Sciatic nerve (tissue), 2 donors: ENCODE measurements at places on chromosomes 1 and 21. TPM values are rescaled to one million over a fixed set of nuclear protein-coding genes. Genes with fewer than 3 reads are reported as not detected.

DNA sequence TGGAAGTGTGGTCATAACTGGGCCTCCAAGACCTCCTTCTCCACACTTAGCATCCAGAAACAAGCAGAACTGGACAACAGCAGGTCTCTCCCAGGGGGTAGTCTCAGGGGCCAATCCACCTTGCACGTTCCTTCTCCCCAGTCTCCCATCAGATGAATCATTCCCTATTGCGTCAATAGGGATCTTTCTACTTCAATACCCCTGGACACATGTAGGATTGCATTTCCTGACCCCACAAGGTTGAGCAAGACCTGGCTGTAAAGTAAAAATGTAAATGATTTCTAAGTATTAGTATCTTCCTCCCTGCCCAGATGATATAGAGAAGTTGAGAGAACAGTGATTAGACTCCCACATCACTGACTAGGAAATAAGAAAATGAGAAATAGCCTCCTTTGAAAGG is 224.5 kb upstream of the CSF3R start:
- no peak for DNase-seq

- no peak for DNase-seq
Observed at GRCh38 chr1:157137408-157138219, 581 bp downstream of the ETV3 start.

GRCh38 chr1:158014731-158015320 is 21.4 kb downstream of the KIRREL1 start:
- no peak for DNase-seq

DNA sequence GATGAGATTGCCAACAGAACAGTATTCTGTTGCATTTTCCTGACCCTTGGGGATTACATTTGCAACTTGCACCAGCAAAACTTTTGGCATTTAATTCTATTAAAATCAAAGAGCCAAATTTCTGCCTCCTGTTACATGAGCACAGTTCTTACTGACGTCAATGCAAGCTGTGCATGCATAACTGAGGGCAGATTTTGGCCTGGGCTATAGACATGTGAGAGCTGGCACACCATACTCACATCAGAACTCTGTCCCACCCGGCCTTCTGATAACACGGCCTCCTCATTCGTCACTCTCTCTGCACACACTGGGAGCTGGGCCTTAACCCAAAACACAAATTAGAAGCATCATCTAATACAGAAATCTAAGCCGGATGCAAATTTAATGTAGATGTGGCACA is 31.5 kb downstream of the PAPPA2 start:
- no peak for DNase-seq

DNA sequence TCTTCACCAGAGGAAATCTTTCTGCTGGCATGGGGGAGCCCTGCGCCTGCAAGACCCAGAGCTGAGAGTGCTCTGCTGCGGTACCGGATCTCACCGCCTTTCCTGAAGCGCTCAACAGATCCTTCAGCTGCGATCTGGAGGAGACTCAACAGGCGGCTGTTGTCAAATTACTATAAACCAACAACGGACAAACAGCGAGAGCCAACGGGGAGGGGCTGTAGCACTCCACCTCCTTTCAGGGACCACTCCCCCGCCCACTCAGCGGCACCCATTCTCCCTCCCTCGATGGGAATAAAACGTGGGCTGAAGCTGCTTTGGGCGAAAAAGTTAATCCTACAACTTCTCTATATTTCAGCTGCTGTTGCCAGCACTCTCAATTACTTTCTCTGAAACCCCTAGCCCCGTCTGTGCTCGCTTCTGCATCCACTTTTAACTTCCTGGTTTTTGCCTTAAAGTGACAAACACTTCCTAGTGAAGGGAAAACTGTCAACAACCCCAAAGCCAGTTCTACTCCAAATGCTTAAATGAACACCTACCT is at the start of gene FMO5:
TSS of gene FMO5 (minus strand) at position 147 of the 538 bp plus-strand sequence. CDS start 310 bp downstream, outside the sequence.
- peak; percentile 80 for DNase-seq

DNA sequence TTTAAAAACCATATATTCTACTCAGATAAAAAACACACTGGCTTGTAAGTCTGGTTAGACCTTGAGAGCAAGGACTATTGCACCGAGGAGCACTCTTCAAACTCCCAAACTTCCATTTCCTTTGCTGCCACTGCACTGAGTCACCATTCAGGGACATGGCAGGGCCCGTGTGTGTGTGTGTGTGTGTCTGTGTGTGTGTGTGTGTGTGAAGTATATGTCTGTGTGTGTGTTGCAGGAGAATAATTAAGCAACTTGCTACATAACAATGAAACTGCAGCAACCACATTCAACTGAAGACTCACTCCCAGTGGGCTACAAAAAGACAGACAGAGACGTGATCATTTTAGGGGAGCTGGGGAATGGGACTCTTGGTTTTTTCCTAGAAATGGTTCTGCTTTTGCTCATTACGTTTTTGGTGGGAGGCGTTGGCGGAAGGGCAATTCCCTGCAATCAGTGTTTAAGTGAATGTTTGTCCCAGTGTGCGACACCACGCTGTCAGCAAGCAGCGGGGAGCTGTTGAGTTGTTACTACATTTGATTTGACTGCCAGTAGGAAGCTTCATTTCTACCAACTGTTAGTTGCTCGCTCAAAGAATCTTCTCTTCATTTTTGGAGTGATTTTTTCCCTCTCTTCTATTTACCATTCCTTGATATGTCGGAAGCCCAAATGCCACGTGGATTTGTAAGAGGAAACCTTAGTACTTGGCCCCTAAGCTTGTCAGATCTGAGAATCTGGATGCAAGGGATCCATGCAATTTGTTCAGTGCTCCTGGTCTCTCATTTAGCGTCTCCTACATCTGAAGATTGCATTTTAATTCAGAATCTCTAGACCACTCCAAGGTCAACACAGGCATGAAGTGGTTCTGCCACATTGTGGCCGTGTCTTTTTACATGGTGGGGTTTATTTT is 36.1 kb downstream of the ESRRG start:
- DNase-seq: no peak

- DNase-seq: no peak
Observed at GRCh38 chr1:110734133-110734680, 59.5 kb upstream of the KCNA3 start.

DNA sequence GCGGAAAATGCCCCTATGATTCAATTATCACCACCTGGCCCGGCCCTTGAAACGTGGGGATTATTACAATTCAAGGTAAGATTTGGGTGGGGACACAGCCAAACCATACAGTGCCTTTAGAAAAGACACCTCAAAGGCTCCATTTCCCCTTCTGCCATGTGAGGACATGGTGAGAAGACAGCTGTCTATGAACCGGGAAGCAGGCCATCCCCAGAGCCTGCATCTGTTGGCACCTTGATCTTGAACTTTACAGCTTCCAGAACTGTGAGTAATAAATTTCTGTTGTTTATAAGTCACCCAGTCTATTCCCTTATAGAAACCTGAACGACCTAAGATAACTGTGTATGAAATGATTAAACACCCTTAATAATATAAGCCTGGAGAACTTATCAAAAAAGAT is 61.6 kb downstream of the KIFAP3 start:
- no peak for DNase-seq

- DNase-seq: no peak
Observed at GRCh38 chr1:217026531-217026930, 303.3 kb upstream of the ESRRG start.

- no peak for DNase-seq
Observed at GRCh38 chr1:212685429-212685828, 14.2 kb downstream of the BATF3 start.

Gene KCNN3
- total RNA-seq: 1.8 TPM

Gene HMGCS2
- total RNA-seq: not detected

Gene TFF2
- not detected for total RNA-seq
